Neural progenitor cell (in vitro differentiated cells): ENCODE measurements at places on chromosomes 3 and 15. TPM values are rescaled to one million over a fixed set of nuclear protein-coding genes. Genes with fewer than 3 reads are reported as not detected.

DNA sequence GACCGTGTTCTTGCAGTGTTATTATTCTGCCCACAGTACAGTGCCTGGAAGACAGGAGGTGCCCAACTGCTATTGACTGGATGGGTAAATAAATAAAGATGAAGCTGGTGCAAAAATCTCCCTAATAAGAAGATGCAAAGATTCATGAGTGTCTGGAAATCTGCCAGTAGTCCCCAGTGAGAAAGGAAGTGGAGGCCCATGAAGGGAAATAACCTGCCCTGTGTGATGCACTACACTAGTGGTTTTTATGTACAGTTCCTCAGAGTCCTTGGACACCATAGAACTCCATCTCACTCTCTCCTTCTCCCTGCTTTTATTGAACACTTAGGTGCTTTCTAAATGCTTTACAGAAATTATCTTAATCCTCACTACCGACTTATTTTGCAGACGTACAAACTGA is 8.3 kb upstream of the SUCLG2 start:
- H3K4me3 ChIP-seq, result no peak overlapping the region
- H3K36me3 ChIP-seq, result no peaks in the 10 kb centered on the region
- H3K27me3 ChIP-seq, result no peaks in the 10 kb centered on the region
- H3K4me1 ChIP-seq, result no peaks in the 10 kb centered on the region
- H3K27ac ChIP-seq, result no peak overlapping the region
- no peak for DNase-seq

NANOGP8 gene
- total RNA-seq, result 1.5 TPM in 1 of 2 replicates, not detected in the other

PLA1A gene
- not detected in 2 replicates for total RNA-seq

- DNase-seq, result no peak
- H3K4me1 ChIP-seq, result peaks cover 11% of the 10 kb centered on the region
- peaks cover 23% of the 10 kb centered on the region for H3K27me3 ChIP-seq
- H3K27ac ChIP-seq, result no peak overlapping the region
Measured at GRCh38 chr3:98730886-98731537, 32.1 kb upstream of the ST3GAL6 start.

DGKG gene
- 0.22 and 0.37 TPM in 2 replicates for total RNA-seq

CNTN4 gene
- total RNA-seq, result 5.1 and 5.2 TPM in 2 replicates

DNA sequence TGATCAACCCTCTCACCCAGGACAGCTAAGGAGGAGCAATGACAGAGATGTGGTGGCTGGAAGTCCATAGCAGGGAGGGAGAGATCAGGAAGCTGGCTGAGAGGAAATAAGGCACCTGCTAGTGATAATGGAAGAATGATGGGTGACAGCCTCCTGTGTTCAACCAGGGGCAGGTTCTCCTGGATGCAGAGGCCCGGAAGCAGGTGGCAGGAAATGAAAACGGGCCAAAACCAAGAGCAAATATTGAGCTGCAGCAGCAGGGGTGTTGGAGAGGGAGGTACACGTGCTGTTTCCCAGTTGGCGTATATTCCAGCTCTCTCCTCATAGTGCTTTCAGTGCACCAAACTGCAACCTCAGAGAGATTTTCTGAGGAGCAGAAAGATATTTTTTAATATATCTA is 213.4 kb upstream of the TBL1XR1 start:
- no peaks in the 10 kb centered on the region for H3K27me3 ChIP-seq
- H3K27ac ChIP-seq, result no peak overlapping the region
- no peak overlapping the region for H3K4me3 ChIP-seq
- H3K36me3 ChIP-seq, result no peaks in the 10 kb centered on the region
- no peaks in the 10 kb centered on the region for H3K4me1 ChIP-seq

DNA sequence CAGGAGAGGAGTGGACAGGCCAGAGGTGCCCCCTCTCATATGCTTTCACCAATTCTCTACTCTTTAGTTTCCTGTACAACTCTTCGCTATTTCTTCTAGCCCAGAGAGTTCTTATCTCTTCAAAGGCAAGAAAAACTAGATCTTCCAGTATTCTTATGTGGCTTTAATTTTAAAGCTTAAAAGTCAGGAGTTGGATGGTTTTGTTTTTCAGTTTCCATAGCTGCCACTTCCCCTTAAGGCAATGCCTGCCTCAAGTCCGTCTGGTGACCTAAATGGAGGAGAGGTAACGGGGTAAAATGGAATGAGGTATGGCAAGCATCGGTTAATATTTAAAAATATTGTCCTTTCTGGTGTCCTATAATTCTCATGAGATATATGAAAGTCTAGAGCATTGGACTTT is 11.4 kb upstream of the VGLL3 start:
- H3K27me3 ChIP-seq, result no peaks in the 10 kb centered on the region

DNA sequence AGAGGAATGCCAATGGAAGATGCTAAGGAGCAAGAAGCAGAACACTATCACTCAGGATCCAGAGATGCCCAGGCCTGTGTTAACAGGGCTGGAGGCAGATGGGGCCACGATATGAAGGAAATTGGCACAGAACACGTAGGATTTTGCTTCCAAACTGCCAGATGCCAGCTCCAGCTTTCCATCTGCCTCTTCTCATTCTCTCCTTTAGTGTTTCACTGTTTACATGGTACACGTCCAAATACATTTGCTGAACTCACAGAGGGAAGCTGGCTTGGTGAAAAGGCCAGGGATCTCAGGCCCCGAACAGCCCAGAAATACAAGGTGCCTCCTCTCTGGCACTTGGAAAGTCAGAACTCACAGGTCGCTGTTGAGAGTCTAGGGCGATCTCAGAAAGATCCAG is 187.0 kb downstream of the NTRK3 start:
- no peaks in the 10 kb centered on the region for H3K27me3 ChIP-seq
- no peak overlapping the region for H3K4me3 ChIP-seq
- H3K36me3 ChIP-seq, result no peaks in the 10 kb centered on the region
- no peak overlapping the region for H3K27ac ChIP-seq

DNA sequence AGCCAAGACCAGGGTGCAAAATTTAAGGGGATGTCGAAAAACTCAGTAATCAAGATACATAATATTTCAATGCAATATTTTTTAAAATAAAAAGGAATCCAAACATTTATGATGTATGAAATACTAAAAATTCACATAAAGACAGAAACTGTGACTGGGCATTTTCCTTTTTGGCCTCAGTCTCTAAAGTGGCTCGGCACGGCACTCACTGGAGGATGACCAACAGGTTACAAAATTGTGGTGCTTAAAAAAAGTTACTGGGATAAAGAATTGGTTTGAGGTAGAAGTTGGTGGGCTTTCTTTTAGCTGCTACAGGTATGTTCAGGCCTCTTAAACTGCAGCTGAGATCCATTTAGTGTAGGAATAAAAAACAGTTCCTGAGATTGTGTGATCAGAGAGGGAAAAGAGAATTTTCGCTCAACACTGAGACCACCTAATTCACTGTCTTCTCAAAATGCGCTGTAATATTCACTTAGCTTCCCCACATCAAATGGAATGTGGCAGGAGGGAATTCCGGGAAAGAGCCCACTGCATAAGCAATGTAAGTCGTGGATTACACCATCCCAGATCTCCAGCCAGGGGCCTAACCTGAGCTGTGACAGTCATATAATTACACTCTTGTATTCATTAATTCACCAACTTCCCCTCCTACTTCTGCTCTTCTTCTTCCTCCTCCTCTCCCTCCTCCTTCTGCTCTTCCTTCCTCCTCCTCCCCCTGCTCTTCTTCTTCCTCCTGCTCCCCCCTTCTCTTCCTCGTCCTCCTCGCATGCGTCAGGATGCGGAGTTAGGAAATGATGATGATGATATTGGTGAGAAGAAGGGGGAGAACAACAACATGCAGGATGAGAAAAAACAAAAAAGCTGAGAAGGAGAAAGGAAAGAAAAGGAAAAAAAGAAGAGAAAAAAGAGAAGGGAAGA is 45.9 kb downstream of the HES1 start:
- DNase-seq, result no peak
- no peak overlapping the region for H3K27ac ChIP-seq
- H3K27me3 ChIP-seq, result no peaks in the 10 kb centered on the region
- H3K4me3 ChIP-seq, result no peak overlapping the region
- H3K36me3 ChIP-seq, result no peaks in the 10 kb centered on the region
- peaks cover 38% of the 10 kb centered on the region for H3K4me1 ChIP-seq

PROS1 gene
- 11.9 and 18.5 TPM in 2 replicates for total RNA-seq

MST1R gene
- total RNA-seq, result 0.32 and 1.8 TPM in 2 replicates

DNA sequence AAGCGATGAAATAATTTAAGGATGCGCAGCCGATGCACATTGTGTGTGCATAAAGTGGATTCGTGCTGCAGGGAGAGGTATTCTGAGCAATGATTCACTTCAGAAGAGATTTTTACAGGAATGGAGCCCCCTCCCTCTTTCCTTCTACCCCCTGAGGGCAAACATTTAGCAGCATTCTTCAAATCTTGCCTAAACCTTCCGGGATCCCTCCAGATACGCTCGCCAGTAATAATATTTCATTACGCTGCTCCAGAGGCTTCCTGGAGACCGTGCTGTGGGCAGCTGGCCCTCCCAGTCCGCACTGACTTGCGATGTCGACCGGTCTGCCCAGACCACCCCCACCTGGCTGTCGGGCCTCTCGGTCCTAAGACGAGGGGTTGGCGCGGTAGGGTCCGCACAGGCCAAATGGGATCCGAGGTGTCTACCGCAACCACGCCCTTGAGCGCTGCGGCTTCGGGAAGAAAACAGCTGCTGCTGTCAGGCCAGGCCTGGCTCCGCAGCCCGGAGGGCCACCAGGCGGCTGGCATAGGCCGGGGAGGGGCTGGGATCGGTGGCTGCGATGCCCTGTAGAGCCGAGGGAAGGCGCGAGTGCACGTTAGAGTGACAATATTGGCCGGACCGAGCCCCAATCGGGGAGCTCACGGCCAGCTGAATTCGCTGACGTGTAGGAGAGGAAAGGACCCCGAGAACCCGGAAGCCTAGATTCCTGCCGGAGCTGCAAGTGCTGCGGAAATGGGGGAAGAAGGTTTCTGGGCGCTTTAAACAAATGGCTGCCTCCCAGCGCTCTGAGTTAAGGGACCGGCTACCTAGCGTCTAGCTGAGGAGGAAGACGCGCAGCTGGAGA is 14.3 kb downstream of the ZIC4 start:
- peak overlapping the region; percentile 60 for H3K4me3 ChIP-seq
- no peaks in the 10 kb centered on the region for H3K36me3 ChIP-seq
- DNase-seq, result peak; percentile 94
- H3K27me3 ChIP-seq, result peaks cover 100% of the 10 kb centered on the region
- H3K4me1 ChIP-seq, result peaks cover 69% of the 10 kb centered on the region

FOXL2NB gene
- total RNA-seq, result 0.09 TPM in 1 of 2 replicates, not detected in the other

GRCh38 chr3:19473971-19474580 is 325.8 kb downstream of the KCNH8 start:
- H3K27ac ChIP-seq, result no peak overlapping the region
- peaks cover 39% of the 10 kb centered on the region for H3K4me1 ChIP-seq
- peaks cover 16% of the 10 kb centered on the region for H3K27me3 ChIP-seq
- no peaks in the 10 kb centered on the region for H3K36me3 ChIP-seq
- peak; percentile 41 for DNase-seq

DNA sequence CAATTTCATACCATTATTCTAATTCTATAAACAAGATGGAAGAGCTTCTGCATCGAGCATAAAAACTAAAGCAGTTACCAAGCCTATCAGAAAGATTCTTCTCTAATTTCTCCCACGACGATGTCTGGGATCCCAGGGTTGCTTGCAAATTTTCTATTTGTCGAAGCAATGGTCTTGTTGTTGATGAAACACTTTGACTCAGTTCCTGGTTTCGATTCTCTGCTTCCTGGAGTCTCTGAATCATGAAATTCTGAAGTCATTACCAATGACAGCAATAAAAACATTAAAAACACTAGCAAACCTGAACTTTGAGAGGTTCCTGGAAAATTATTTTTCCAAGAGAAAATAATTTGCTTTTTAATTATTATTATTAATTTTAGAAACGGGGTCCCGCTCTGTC is 18.7 kb downstream of the TMF1 start:
- no peaks in the 10 kb centered on the region for H3K27me3 ChIP-seq
- H3K27ac ChIP-seq, result no peak overlapping the region
- DNase-seq, result no peak
- H3K4me3 ChIP-seq, result no peak overlapping the region
- no peaks in the 10 kb centered on the region for H3K4me1 ChIP-seq
- H3K36me3 ChIP-seq, result peaks cover 12% of the 10 kb centered on the region

- H3K4me1 ChIP-seq, result no peaks in the 10 kb centered on the region
- H3K4me3 ChIP-seq, result no peak overlapping the region
- DNase-seq, result no peak
- H3K36me3 ChIP-seq, result no peaks in the 10 kb centered on the region
- H3K27me3 ChIP-seq, result no peaks in the 10 kb centered on the region
Measured at GRCh38 chr15:51023499-51023898, 71.2 kb downstream of the TNFAIP8L3 start.

AADACL2 gene
- not detected in 2 replicates for total RNA-seq

DNA sequence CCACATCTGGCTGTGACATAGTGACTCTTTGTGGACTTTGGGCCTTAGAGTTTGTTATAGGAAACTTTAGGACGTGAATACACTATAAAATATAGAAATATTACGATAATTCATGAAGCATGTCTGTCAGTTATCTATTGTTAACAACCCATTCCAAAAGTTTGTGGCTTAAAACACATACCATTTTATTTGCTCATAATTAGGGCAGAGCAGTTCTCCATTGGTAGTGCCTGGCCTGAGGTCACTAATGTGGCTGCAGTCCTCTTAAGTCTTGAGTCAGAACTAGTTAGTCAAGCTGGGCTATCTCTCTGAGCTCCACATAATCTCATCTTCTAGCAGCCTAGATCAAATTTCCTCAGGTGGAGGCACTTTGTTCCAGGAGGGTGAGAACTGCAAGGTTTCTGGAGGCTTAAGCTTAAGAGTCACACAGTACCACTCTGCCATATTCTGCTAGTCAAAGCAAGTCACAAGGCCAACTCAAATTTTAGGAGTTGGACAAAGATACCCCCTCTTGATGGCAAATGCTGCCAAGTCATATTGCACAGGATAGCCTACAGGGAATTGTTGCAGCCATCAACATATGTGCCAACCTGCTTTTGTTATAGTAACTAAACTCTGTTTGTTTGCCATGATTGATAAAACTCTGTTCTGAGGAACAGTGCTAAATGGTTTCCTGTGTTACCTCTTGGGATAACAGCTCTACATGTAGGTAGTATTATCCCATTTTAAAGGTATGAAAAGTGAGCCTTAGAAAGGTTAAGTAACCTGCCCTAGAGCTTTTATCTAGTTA is 8.7 kb downstream of the ATXN7 start:
- no peaks in the 10 kb centered on the region for H3K36me3 ChIP-seq
- H3K4me1 ChIP-seq, result peaks cover 18% of the 10 kb centered on the region
- DNase-seq, result no peak
- H3K4me3 ChIP-seq, result no peak overlapping the region
- no peaks in the 10 kb centered on the region for H3K27me3 ChIP-seq
- H3K27ac ChIP-seq, result no peak overlapping the region

DNA sequence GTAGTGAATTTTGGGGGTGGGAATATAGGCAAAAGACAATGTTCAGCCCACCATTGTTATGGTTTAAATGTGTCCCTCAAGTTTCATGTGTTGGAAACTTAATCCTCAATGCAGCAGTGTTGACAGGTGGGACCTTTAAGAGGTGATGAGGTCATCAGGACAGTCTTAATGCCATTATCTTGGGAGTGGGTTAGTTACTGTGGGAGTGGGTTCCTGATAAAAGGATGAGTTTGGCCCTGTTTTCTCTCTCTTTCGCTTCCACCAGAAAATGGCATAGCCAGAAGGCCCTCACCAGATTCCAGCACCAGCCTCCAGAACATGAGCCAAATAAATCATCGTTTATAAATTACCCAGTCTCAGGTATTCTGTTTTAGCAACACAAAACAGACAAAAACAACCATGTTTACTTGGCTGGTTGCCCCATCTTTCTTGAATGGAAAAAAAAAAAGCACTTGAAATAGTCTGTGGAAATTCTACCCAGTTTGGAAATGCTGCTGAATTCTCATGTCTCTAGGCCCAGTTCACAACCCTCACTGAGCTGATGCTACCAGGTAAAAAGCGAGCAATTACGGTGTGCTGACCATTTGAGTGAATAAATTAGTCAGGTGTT is 31.0 kb upstream of the MFSD1 start:
- no peak overlapping the region for H3K27ac ChIP-seq
- H3K36me3 ChIP-seq, result no peaks in the 10 kb centered on the region
- H3K4me1 ChIP-seq, result peaks cover 11% of the 10 kb centered on the region

GOLGA8S gene
- not detected in 2 replicates for total RNA-seq

- no peak overlapping the region for H3K4me3 ChIP-seq
- H3K27ac ChIP-seq, result no peak overlapping the region
- no peaks in the 10 kb centered on the region for H3K4me1 ChIP-seq
Measured at GRCh38 chr3:23161308-23161707, 41.8 kb upstream of the UBE2E2 start.

FANCI gene
- total RNA-seq, result 125 and 133 TPM in 2 replicates
